ENCODE measurements at places on chromosomes 12 and 14.

GRCh38 chr14:20427231-20428009 lies 8.5 kb downstream of the KLHL33 start:
- DNase-seq = no peak

DNA sequence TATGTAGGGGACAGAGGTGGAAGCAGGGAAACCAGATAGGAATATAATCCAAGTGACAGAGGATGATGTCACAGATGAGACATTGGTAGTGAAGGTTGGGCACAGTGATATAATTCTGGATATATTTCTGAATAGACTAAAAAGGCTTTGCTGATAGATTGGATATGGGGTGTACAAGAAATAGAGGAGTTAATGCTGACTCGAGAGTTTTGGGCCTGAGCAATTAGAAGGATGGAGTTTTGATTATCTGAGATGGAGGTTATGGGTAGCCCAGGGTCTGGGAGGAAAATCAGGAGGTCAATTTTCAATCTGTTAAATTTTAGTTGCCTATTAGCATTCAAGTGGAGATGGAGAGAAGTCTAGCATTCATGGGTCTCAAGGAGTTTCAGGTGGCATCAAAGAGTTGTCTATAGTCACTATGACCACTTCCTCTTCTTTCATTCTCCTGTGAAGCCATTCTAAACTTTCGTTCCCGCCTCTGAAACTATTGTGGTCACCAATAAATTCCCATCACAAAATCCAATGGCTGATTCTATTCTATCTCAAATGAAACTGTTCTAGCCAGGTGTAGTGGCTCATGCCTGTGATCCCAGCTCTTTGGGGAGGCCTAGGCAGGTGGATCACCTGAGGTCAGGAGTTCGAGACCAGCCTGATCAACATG lies 10.6 kb upstream of the ANO6 start:
- DNase-seq = no peak

GRCh38 chr14:55450987-55451386 lies 10.6 kb upstream of the TBPL2 start:
- no peak for DNase-seq

- no peak for DNase-seq
These were observed 185.6 kb downstream of the TMEM117 start for GRCh38 chr12:44021471-44021971.

DNA sequence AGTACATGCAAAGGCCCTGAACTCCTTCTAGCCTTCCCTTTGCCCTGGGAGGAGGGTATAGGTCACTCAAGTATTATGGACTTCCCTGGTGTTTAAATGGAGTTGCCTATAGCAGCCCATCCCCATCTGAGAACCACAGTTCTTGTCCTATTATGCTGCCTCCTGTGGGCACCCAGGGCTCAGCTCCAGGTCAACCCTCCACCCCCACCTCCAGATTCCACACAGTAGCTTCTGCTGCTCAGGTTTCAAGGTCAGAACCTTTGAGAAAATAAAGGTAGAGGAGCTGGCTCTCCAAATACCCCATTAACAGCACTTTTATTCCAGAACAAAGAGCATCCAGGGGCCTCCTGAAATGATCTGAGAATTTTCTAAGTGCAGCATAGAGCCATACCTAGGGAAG lies 57.4 kb downstream of the ACTN1 start:
- DNase-seq = no peak

- no peak for DNase-seq
These were observed 39.2 kb downstream of the EID3 start for GRCh38 chr12:104342635-104343249.

DNA sequence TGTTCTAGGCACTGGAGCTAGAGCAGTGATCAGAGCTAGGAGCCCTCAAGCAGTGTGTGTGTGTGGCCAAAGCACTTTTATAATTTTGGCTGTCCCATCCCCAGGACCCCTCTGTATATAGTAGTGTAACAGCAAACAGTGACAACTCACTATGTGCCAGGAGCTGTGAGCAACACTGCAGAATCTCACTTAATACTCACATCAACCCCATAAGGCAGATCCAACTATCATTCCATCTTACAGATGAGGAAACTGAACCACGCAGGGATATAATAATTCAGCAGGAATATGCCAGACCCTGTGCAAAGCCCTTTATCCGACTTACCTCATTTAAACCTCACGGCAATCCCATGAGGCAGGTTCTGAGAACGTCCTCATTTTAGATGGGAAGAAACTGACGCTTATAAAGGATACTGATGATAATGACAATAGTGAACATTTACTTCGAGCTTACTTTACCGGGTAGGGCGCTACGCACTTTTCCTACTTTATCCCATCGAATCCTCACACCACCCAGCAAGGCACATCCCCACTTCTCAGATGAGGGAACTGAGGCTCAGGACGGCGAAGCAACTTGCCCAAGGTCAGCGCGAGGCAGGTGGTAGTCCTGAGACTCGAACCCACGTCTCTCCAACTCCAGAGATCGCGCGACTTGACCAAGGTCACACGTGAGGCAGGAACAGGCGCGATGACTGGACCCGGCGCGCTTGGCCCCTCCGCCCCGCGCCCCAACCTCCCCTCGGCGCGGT lies 687 bp downstream of the RAB35 start:
- DNase-seq = peak; percentile 8

GRCh38 chr14:36579001-36579555 lies 3.3 kb downstream of the NKX2-8 start:
- DNase-seq = no peak

GRCh38 chr14:52312931-52313355 lies 1.2 kb upstream of the PTGER2 start:
- DNase-seq = peak; percentile 9

- DNase-seq = no peak
These were observed 33.0 kb downstream of the HIGD1C start for GRCh38 chr12:50985322-50985721.

GRCh38 chr12:91702843-91703425 lies 442.7 kb downstream of the BTG1 start:
- DNase-seq = no peak

GRCh38 chr14:66078006-66078405 lies 408.2 kb upstream of the CCDC196 start:
- no peak for DNase-seq

DNA sequence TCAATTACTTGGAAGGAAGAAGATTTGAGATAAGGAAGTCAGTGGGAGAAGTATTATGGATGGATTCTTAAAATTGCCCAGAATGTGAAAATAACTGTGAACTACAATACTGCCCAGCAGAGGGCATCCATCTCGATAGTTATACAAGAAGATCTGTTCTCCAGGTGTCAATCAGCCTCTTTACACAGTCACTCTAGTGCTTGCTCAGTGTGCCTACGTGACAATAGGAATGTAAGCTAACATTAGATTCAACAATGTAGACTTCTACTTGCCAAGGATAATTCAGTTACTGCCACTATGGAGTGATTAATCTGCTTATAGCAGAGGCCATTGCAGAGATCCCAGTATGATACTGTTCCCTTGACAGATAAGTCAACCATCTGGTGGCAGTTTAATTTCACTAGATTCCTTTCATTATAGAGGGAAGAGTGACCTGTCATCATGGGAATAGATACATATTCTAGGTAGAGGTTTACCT lies 10.6 kb upstream of the MAP4K5 start:
- no peak for DNase-seq

- no peak for DNase-seq
These were observed 74.7 kb downstream of the LLPH start for GRCh38 chr12:66055837-66056319.

GRCh38 chr14:70934084-70934483 lies 26.8 kb downstream of the PCNX1 start:
- DNase-seq = no peak

GRCh38 chr12:27107986-27108385 lies 25.6 kb upstream of the C12orf71 start:
- no peak for DNase-seq

DNA sequence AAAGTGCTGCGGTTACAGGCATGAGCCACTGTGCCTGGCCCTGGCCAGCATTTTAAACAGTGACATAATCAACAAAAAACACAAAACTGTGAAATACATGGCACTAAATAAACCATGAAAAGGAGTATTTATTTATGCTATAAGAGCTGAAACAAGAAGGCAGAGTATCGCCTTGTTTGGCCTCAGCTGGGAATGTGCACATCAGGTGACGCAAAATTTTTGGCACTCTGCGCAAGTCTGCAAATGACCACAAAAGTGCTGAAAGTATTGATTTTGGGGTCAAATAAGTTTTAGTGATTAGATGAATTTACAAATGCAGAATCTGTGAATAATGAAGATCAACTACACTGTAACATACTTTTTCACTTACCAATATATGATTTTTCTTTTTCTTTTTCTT lies 36.6 kb upstream of the NFKBIA start:
- DNase-seq = no peak

DNA sequence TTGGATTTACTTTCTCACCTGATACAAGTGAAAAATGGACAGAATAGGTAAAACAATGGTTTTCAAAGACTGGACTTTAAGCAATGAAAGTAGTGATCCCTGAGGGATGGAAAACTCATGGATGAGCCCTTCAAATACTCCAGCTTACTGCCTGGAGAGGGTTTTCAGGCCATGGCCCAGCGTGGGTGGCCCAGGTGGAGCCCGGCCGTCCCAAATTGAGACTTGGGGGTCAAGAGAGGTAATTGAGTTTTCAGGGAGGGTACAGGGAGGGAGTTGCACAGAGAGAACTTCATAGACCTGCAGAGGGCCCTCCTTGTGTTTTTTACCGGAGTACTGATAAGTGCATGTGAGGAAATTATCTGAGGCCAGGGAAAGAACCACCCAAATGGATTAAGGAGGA lies 37.2 kb downstream of the RAN start:
- DNase-seq = no peak

- peak; percentile 43 for DNase-seq
These were observed 20.6 kb downstream of the COX14 start for GRCh38 chr12:50132505-50133135.

GRCh38 chr12:29653286-29653685 lies 130.5 kb downstream of the TMTC1 start:
- DNase-seq = no peak

GRCh38 chr14:78170203-78170602 lies at the start of gene NRXN3:
Gene NRXN3 (plus strand): TSS chr14:78170373. CDS start chr14:78243094, 72,721 bp downstream.
- no peak for DNase-seq

DNA sequence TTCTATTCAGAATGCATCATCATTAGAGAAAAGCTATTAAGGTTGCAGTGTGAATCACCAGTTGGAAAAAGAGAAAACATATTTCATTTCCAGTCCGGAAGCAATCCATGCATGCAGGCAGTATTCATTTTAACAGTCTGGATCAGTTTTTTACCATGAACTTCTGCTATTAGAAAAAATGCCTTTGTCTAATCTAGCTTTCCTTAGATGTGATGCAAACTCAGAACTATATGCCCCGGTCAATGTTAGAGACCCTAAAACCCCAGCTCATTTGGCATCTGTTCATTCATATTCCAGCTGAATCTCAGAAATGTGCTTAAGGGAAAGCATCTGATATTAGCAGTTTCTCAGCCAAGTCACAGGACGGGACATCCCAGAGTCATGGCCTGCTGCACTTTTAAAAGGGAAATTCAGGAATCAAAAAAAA lies 8.5 kb downstream of the IRAK3 start:
- no peak for DNase-seq

DNA sequence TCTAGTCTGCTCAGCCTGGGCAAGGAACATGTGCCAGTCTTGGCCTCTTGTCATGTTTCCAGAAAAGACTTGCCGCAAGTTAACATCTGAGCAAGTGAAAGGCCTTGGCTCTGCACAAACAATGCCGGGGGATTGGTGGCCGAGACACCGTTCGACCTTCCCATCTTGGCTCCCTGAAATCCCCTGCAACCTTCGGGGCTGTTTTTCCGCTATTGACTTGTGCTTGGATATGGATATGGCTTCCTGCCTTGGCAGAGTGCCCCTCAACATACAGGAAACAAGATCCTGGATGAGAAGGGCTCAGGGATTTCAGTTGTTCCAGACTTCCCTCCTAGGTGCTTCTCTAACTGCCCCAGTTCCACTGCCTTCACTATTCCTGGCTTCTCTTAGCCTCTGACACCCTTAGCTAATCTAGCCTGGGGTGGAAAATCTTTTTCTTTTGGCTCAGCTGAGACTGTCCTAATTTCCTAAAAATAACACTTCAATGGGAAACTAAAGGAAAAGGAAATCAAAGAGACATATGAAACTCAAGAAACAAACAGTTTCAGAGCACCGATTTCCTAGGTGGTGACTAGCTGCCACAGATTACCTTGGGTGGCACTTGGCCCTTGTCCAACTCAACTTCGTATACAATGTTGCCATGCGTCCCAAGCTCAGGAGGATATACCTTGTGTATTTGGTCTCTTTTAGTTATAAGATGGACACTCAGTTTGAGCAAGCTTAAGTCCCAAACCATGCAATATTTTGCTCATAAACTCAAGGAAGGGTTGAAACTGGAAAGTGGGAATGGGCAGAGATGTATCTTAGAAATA lies 33.9 kb downstream of the RDH12 start:
- no peak for DNase-seq

DNA sequence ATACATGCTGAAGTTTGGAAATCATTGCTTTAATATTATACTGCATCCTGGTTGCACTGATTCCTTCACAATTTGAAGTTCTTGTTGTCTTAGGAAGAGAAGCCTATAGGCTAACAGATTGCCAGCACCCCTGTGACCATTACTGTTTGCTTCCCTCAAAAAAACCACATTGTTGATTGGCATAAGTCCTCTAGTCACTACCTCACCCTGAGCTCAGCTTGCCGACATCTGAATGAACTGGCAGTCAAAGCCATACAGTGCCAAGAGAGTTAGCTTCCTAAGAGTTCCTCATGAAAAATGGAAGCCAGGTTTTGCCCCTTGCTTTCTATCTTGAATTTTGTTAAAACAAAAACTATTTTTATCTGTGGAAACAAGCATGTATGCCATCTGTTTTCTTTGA lies 276.1 kb downstream of the SYT1 start:
- DNase-seq = no peak

DNA sequence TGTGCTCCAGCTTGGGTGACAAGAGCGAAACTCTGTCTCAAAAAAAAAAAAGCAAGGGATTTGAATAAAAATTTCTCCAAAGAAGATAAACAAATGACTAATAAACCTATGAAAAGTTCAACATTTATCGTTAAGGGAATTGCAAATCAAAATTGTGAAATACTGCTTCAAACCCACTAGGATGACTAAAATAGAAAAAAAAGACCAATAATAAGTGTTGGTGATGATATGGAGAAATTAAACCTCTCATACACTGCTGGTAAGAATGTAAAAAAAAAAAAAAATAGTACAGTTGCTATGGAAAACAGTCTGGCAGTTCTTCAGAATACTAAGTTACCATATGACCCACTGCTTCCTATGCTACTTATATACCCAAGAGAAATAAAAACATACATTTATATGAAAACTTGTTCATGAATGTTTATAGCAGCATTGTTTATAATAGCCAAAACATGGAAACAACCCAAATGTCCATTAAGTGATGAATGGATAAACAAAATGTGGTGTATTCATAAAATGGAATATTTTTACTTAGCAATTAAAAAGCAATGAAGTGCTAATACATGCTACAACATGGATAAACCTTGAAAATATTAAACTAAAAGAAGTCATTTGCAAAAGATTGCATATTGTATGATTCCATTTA lies 39.4 kb upstream of the TMPRSS12 start:
- no peak for DNase-seq

DNA sequence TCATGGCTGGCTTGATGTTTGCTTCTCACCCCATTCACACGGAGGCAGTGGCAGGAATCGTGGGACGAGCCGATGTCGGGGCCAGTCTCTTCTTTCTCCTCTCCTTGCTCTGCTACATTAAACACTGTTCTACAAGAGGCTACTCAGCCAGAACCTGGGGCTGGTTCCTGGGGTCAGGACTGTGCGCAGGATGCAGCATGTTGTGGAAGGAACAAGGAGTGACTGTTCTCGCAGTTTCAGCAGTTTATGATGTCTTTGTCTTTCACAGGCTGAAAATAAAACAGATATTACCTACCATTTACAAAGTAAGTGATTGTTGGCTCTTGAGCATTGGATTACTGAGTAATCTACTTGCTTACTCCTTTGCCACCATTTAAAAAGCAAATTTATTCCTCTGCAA lies 170.6 kb downstream of the TMTC2 start:
- no peak for DNase-seq

Measured in bone marrow (tissue), 2 donors.